8988T (cell line): ENCODE measurements at places on chromosomes 12 and 14.

DNA sequence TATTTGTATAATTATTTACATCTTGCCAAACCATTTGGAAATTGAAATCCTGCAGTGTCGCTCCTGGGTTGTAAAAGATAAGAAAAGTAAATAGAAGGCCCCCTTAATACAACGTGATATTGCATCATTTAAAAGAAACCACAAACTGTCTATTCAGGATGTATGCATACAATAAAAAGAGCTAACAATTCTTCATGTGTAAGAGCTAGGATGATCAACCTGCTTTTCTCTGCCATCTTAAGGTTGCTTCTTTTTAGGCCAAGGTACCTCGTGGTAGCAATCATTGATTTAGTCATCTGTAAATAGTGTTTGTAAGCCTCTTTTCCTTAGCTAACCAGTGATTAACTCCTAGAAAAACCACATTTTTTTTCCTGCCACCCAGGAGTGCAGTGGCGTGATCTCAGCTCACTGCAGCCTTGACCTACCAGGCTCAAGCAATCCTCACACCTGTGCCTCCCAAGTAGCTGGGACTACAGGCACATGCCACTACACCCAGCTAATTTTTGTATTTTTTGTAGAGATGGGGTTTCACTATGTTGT, 3.3 kb upstream of the USP44 start:
- no peak for DNase-seq

GRCh38 chr12:132145334-132145733, 1.1 kb downstream of the NOC4L start:
- no peak for DNase-seq

DNA sequence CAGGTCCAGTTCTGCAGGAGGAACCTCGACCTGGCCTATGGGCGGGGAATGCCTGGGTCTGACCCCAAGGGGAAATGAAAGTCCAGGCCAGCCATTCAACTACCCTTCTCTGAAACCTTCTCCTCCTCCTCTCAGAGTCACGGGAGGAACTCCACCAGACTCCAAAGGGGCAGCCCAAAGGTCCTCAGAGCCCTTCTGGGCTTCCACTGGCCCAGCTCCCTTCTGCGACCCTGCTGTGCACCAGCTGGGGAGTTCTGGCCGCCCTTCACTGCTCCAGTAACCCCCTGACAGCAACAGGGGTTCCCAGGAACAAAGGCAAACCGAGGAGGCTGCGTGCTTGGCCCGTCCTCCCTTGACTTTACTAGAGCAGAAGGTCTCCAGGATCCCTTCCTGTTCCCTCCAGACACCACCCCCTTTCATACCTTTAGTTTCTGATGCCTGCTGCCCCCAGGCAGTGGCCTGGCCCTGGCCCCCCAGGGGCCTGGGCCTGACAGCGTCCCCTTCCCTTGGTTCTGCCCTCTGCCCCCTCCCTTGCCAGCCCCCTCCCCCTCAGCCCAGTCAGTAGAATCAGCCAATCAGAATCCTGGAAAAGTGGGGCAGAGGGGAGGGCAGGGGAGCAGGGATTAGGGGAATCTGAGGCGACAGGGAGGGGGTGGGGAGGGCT, 850 bp upstream of the ZNF385A start:
- no peak for DNase-seq

GRCh38 chr12:111297703-111298426, 71.0 kb downstream of the PHETA1 start:
- no peak for DNase-seq

DNA sequence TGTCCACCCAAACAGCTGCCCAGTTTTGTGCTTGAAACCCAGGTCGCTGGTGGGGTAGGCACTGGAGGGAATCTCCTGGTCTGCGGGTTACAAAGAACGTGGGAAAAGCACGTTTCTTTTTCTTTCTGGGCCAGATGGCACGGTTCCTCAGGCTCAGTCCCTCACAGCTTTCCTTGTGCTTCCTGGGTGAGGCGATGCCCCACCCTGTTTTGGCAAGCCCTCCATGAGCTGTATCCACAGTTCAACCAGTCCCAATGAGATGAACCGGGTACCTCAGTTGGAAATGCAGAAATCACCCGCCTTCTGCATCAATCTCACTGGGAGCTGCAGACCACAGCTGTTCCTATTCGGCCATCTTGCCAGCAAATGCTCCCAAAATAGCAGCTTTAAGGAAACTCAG, 51.4 kb upstream of the TMTC2 start:
- DNase-seq: no peak

DNA sequence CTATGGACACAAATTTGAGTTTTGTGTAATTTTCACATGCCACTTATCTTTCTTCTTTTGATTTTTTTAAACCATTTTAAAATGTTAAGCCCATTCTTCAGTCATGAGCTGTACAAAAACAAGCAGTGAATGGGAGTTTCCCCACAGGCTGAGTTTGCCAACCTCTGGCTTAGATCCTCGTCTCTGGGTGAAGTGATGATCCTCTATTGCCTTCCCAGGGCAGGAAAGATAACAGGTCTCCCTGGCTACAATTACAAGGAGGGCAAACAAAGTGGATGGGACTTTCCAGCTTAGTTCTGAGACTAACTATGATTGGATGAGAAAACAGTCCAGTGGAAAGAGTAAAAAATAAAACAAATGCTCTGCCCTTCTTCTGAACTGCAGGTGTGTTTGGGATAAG, 203.7 kb downstream of the SPTSSA start:
- DNase-seq: no peak

DNA sequence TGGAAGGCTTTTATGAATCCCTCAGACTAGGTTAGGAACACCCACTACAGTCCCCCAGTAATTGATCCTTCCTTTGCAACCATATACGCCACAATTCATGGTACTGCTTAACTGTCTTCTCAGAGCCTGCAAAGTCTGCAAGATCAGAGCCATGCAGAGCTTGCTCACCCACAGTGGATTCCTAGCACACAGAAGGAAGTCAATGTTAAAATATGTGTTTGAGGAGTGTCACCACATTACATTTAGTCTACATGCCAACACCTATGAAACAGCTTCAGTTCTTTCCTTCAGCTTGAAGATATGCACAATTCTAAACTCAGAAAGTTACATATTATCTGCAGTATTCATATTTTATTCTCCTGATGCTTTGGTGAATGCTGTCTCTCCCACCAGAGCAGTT, 138.5 kb downstream of the NDUFA12 start:
- DNase-seq: no peak

GRCh38 chr12:57175428-57176138, 28.2 kb upstream of the LRP1-AS start:
- DNase-seq: peak; percentile 84

DNA sequence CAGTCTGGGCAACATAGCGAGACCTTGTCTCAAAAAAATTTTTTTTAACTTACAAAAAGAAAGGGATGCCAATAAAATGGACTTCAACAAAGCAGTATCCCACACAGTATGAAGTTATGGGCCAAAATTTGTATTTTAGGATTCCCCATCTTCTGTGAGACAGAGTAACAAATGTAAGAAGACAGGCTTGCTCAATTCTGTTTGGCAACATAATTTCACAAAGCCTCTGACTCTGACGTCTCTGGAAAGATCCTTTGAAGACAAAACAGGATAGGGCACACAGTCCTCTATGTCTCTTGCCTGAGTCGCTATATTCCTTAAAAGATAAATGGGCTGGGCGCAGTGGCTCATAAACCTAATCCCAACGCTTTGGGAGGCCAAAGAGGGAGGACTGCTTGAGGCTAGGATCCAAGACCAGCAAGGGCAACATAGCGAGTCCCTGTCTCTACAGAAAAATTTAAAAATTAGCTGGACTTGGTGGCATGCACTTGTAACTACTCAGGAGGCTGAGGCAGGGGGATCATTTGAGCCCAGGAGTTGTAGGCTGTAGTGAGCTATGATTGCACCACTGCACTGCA, 1.1 kb upstream of the HOMEZ start:
- no peak for DNase-seq

DNA sequence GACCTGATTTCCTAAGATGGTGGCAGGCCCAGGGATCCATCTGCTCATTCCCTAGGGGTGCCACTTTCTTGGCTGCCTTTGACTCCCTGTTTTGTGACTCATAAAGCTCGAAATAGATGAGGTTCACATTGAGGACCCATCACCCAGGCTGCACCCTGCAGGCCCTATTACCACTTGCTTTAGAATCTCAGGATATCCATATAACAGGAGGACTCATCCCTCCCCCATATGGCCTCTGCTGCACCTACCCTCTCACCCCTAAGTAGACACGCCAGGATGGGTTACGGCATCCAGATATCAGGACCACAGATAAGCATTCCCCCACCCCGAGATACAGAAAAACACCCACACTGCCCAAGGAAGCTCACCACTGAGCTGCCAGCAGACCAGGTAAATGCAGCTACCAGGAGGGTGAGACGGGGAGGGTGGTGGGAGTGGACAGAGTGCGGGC, 155.7 kb downstream of the DPF3 start:
- DNase-seq: no peak

- no peak for DNase-seq
Observed at GRCh38 chr14:102951034-102951433, 28.6 kb downstream of the AMN start.

- no peak for DNase-seq
Observed at GRCh38 chr12:109815757-109816617, 17.2 kb downstream of the TRPV4 start.

DNA sequence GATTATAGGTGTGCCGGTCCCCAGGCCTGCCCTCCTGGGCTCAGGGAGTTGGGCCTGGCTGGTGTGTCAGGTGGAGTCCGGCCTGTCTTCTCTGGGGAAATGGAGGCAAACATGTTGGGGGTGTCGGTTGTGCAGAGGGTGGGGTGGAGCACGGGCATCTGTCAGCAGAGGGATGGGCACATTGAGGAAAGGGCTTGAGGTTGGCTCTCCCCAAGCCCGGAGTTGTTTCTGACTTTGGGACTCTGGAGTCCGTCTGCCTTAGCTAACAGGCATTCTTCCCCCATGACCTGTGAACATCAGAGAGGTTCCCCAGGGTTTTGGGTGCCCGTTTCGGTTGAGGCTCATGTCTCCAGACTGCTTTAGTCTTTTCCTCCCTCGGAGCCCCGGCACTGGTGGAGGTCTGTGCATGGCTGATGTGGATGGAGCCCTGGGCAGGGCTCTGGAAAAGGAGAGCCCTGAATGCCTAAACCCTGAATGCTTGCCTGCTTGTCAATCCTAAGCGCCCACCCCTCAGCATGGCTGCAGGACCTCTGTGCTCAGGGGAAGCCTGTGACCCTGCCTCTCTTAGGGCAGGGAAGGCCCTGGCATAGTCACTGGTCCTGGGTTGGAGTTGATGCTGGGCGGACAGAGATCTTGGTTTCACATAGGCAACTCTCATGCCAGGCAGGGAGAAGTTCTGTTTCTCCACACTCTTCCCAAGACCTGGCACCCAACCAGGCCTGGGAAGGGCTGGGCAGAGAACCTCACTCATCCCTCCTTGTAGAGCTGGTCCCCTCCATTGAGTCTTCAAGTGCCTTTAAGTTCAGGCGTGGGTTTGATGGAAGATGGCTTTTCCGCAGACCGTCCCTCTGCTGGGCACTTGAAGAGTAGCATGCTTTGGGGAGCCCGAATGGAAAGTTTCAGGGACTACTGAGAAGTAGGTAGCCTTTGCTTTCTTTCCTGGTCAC, 12.9 kb downstream of the NYNRIN start:
- DNase-seq: peak; percentile 52

DNA sequence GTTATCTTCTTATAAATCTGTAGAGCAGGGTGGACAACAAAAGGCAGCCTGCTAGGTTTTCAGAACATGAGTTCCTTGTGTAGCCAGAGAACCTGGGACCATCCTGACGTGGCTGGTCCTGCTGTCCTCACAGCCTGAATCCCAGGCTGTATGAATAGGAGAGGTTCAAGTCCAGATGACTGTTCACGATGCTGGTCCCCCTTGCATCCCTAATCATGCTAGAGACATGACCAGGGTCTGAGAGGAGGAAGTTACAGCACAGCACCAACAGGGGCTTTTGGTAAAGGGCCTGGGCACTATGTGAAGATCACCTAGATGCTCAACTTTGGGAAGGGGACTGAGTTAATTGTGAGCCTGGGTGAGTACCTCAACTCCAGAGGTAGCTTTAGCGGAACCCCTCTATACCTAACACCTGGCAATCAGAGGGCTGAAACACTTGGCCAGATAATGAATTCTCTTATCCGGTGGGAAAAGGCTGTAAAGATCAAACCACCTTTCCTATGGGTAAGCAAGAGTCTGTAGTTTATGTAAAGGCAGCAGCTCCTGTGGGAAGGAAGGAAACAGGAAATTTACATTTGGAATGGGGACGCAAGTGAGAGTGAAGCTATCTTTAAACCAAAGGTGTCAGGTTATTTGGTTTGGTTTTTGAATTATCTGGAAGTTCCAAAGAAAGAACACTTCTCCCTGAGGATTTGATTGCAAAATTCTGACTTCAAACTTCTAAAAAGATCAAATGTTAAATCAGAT, 112.8 kb downstream of the DAD1 start:
- no peak for DNase-seq

DNA sequence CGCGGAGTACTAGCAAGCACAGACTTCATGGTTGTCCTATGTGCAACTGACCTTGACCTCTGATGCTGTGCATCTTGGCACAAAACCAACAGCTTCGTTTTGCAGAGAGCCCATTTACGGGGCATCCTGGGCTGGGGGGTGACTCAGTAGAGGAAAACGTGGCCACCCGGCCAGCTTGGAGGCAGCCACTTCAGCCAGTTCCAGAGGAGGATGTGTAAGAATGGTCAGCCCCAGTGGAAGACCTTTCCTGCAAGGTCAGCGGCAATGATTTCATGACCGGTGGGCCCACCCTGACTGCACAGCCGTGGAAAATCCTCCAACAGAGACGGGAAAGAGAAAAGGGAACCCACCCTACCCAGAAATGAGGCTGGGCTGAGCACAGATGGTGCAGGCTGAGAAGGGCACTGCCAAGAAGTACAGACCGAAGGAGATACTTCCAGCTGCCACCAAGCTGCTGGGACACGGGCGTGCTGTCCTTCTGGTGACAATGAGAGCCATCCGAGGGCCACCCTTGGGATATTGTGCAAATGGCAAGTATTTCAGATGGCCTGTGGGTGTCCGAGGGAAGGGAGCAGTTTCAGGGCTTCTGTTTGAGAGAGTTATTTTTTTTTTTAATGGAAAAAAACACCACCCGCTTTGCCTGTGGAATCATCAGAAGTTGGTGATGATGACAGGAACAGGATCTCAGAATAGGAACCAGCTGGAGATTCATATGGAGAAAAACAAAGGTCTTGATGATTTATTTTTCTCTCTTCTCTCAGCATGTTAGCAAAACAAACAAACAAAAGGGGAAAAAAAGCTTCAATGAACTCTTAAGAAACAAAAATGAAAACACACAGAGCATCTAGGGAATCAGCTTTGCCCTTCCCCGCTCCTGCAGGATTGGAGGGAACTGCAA, 120.2 kb upstream of the RFLNA start:
- no peak for DNase-seq

DNA sequence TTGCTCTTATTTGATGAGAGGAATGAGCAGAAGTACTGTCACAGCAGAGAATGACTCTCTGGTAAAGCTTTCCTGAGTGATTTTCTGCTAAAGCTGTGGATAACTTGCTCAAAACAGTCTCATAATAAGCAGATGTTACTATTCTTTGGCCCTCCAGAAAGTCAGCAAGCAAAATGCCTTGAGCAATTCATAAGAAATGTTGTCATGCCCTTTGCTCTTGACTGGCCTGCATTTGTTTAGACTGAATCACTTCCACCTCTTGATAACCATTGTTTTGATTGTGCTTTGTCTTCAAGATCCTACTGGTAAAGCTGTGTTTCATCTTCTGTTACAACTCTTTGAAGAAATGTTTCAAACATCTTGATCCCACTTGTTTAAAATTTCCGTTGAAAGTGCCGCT, 457.9 kb upstream of the FOXG1 start:
- DNase-seq: no peak
